CD4-positive, alpha-beta T cell treated with Interleukin-17A for 1 hour (primary cell): ENCODE measurements at places on chromosomes 6 and 20.

DNA sequence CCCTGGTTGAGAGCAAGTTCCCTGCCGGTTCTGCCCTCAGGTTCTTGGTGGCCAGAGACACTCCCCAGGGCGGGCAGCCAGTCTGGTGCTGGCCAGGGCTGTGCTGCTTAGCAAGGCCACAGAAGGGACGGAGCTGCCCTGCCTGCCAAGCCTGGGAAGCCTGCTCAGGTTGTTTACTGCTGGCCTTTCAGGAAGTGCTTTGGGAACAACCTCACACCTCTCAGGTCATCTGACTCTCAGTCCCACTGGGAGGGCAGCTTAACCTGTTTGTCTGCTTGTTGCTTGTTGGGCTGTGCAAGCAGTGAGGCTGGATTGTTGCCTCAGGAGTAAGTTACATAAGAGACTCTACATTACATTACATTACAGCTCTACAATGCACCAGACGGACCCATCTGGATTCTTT, 75.8 kb upstream of the AFDN start:
- no peak for DNase-seq

DNA sequence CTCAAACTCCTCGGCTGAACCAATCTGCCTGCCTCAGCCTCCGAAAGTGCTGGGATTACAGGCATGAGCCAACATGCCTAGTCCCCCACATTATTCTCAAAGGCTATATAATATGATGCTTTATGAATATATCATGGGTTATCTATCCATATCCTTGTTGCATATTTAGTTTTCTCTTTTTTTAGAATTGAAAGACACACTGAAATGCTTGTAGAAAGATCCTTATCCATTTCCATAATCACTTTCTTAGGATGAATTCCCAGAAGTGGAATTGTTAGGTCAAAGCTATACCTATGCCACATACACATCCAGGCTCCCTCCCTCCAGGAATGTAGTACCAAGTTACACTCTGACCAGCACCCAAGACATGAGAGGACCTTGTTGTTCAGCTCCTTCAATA, 2.5 kb upstream of the ARFGEF3 start:
- no peak for DNase-seq

GRCh38 chr20:25587536-25587935, 2.2 kb upstream of the NINL start:
- no peak for DNase-seq

GRCh38 chr6:118410001-118410400, 138.1 kb upstream of the PLN start:
- DNase-seq, result no peak

GRCh38 chr6:54980511-54981275, 134.1 kb downstream of the FAM83B start:
- DNase-seq, result no peak

DNA sequence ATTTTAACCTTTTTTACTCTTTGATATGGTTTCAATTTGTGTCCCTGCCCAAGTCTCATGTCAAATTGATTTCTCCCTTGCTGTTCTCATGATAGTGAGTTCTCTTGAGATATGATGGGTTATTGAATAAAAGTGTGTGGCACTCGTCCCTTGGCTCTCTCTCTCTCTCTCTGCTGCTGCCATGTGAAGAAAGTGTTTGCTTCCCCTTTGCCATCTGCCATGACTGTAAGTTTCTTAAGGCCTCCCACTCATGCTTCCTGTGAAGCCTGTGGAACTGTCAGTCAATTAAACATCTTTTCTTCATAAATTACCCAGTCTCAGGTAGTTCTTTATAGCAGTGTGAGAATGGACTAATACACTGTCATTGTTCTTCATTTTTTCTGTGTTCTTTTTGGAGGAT, 48.5 kb downstream of the LIN28B start:
- DNase-seq, result no peak

DNA sequence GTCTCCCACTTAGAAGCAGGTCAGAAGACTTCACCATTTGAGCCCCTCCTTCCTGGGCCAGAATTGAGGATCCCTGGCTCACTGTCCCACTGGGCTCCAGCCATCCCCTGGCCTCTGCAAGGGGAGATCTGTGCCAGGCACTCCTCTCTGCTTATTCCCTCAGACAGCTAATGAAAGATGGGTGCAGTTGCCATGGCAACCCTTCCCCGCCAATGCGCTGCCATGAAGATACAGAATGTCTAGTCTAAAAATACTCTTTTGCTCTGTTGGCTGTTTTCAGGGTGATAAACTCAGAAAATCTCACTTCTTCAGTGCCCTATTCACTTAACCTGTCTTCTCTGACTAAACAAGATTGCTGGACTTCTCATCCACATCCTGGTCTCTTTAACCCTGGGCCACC, 13.6 kb upstream of the TTLL2 start:
- no peak for DNase-seq

GRCh38 chr6:156029286-156029985, 573.8 kb upstream of the NOX3 start:
- no peak for DNase-seq

DNA sequence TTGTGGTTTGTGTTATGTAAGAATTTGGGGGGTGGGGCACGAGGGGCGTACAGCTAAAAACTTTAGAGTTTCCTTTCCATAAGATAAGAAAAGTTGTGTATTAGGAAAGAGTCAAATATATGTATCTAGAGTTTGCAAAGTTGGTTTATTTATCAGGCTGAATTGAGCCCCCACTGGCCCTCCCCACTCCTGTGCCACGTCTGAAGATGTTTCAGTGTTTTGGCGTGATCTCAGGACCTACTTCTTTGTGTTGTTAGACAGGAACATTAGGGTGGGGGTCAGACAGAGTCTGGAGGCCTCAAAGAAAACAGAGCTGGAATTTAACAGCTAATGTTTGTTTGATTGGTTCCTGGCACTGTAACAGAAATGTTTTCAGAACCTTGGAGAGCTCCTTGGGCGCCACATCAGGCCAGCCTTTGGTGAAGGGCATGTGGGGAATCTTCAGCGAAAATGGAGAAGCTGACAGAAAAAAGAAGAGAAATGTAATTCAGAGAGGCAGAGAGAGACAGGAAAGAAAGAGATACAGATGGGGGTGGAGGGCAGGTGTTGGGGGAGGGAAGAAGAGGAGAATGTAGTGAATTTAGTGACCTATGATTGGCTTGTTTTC, 674 bp downstream of the NRSN1 start:
- DNase-seq, result peak; percentile 5

- DNase-seq, result no peak
Observed at GRCh38 chr20:47205577-47206123, 150.8 kb downstream of the ZMYND8 start.

DNA sequence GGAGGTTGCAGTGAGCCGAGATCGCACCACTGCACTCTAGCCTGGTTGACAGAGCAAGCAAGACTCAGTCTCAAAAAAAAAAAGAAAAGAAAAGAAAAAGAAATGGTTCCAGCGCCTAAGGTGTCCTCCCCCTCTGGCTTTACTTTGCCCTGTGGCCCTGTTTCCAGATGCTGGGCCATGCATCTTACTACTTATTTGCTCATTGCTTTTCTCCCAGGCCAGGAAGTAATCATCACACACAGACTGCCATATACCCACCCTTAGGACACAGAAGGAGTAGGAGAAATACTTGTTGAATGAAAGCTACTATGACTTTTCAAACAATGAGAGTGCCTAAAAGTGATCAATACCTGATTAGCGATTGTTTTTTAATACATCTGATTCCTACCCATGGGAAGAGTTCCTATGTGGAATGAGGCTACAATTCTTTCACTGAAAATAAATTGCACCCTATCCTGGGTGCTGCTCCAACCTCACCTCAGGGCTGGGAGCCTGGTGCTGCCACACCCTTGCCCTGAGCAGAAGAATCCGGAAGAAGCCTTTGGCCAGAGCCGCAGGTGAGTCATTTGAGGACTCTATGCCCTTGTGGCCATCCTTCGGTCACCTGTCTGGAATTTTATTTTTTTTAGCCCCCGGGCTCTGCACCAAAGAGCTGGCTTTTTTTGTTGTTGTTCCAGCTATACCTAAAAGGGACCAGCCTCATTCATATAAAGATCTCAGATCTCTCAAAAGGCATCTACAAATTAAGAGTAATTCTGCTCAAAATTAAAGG, 22.7 kb upstream of the TFAP2C start:
- DNase-seq, result no peak

GRCh38 chr6:73870907-73871306, 174.9 kb downstream of the CD109 start:
- DNase-seq, result no peak
